ENCODE measurements at places on chromosomes 1 and 21.

DNA sequence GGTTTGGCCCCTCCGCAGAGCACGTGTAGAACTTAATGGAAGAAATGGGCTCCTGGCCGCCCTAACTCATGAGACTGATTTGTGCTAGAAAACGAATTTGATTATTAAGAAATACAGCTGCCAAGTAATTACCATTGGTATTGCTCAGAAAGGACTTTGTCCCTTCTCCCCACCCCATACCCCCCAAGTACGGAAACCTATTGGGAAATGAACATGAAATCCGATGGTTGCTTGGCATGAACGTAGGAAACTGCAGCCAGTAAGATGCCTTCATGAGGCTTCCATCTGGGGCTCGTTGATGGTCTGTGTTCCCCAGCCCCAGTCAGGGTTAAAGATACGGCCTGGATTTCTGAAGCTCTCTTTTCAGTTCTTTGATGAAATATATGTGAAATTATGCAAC lies 21.4 kb downstream of the PER3 start:
- no peak for DNase-seq

GRCh38 chr1:152739841-152740240 lies 18.0 kb upstream of the KPRP start:
- no peak for DNase-seq

DNA sequence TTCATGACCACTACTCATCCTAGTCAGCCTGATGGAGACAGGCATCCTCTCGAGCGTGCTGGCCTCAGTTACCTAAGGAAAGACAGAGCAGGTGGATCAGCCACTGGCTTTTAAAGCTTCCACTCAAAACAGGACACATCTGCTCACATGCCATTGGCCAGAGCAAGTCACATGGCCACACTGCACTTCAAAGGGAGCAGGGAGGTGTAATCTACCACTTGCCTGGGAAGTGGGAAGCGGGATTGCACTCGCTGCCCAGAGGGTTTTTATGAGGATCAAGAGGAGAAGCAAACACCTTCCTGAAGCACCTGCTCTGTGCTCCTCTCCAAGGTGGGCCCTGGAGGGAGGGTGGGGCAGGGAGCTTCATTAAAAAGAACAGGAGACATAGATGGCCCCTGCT lies 108.0 kb downstream of the TAS1R2 start:
- no peak for DNase-seq

- DNase-seq = peak; percentile 74
These were observed 122.8 kb upstream of the USP24 start for GRCh38 chr1:55337801-55338447.

- DNase-seq = no peak
These were observed 8.8 kb downstream of the TMEM222 start for GRCh38 chr1:27330786-27331185.

GRCh38 chr1:34754964-34755637 lies at the start of gene GJB5:
Gene GJB5, plus strand, starts transcription at chr1:34755047. Its CDS starts 2,284 bp downstream, at chr1:34757331.
- DNase-seq = no peak

DNA sequence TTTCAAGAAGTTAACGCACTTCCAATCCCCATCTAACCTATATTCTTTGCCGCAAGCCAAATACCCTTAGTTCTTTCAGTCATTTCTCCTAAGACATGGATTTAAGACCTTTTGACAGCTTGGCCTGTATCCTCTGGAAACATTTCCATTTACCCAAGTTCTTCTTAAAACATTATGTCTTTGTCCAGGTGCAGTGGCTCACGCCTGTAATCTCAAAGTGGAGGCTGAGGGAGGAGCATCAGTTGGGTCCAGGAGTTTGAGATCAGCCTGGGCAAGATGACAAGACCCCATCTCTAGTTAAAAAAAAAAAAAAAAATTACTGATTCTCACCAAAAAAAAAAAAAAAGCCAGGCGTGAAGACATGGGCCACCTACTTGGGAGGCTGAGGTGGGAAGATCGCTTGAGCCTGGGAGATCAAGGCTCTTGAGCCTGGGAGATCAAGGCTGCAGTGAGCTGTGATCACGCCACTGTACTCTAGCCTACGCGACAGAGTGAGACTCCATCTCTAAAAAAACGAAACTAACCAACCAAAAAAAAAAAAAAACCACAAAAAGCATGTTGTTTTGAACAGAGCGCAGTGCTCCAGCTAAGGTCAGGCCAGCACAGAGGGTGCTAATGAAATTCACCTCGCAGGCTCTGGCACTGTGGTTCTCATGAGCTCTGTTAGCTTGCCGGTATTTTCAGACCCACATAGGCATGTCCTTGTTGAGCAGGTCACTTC lies 36.0 kb downstream of the NUAK2 start:
- DNase-seq = peak; percentile 81

DNA sequence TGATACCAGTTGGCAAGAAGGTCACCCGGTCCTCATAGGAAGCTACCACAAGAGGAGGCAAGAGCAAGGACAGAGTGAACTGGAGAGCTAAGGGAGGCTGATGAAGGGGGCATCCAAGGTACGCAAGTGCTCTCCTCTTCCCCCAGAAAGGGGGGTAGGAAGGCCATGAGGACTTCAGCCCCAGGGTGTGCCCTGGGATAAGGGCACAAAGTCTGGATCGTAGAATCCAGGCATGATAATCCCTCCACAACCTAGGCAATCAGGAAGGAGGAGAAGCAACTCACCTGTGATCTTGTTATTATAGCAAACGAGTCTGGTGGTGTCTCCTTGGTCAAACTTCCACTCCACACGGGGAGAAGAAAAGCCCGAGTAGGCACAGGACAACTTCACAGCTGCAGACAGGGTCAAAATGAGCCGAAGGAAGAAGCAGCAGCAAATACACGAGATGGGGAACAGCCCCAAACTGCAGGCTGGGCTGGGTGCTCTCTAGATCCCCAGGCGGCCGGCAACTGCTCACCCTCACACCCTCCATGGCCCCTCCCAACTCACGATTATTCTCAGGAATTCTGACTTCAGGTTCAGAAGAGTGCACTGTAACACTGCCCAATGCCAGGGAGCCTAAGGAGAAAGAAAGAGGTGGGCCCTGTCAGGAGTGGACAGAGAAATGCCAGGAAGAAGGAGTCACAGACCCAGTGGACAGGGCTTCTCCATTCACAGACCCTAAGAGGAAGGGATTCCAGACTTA lies 20.0 kb downstream of the F11R start:
- no peak for DNase-seq

DNA sequence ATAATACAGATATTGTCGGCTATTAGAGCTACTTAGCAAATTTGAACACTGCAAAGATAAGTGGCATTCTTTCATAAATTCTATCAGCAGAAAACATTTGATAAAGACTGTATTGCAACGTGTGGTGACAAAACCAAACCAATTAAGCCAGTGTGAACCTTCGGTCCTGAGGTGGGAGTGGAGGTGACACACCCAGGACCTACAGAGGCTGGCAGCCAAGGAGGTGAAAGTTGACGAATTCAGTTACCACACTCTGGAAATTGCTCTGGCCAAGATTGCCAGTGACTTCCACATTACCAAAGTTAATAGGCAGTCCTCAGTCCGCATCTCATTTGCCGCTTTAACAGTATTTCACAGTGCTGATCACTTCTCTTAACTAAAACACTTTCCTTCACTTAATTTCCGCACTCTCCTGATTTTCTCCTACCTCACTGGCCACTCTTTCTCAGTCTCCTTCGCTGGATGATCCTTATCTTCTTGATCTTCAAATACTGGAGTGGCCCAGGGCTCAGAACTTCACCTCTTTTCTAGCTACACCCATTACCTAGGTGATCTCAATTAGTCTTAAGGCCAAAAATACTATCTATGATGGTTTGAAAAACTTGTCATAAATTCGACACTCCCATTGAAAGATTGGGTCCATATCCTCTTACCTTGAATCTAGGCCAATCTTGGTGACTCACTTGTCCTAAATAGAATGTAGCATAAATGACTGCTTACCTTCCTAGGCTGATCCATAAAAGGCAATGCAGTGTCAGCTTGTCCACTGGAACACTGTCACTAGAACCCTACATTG lies 5.1 kb upstream of the CDC42BPA start:
- no peak for DNase-seq

GRCh38 chr1:220680085-220680687 lies 10.0 kb upstream of the C1orf115 start:
- DNase-seq = peak; percentile 34

DNA sequence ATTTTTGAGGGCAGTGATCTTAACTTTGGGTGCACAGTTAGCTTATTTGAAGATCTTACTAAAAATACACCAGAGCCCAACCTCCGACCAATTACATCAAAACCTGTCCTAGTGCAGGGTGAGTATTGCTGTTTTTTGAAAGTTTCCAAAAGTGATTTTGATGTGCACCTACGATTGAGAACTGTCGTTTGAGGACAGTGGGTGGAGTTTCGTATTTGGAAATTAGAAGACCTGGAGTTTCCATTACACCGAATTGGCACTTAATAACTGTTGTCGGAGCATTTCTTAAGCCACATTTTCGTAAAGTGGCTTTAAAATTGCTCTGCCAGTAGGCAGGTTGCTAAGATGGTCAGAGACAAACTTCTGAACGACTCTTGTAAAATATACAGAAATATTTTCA lies 1.1 kb downstream of the SOD1 start:
- no peak for DNase-seq

DNA sequence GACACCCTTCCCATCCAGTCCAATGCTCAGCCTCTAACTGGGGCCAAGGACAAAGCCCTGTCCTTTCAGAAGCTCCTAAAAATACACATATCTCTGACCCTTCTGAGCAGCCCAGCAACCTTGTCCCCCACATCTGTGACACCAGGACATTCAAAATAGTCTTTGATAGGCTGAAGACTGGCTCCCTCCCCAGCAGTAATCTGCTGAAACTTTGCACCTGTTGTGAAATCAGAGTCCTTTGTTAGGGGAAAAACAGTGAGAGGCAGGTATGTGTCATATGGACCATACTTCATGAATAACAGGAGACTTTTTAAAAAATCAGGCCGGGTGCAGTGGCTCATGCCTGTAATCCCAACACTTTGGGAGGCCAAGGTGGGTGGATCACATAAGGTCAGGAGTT lies 82.4 kb upstream of the VAMP3 start:
- no peak for DNase-seq

DNA sequence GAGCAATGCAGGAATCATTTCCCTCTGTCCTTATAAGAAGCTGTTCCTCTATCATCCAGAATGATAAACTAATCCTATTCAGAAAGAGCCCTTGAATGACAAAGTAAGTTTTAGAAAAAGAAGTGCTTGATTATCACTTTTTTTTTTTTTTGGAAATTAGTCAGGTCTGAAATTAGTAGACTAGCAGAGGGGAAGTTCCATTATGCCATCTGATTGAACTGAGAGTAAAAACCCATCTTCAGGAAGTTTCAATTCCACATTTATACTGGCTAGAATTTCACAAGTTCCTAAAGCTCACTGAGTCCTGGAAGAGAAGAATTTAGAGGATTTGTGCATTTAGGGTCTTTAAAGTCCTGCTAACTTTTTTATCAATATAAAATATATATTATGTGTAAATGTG lies 128.8 kb upstream of the COA6 start:
- no peak for DNase-seq

- no peak for DNase-seq
These were observed 72.7 kb downstream of the RPE65 start for GRCh38 chr1:68377098-68377497.

GRCh38 chr1:88247666-88248065 lies 436.4 kb upstream of the PKN2 start:
- DNase-seq = no peak

- DNase-seq = no peak
These were observed 59.3 kb downstream of the EYA3 start for GRCh38 chr1:28028873-28029654.

DNA sequence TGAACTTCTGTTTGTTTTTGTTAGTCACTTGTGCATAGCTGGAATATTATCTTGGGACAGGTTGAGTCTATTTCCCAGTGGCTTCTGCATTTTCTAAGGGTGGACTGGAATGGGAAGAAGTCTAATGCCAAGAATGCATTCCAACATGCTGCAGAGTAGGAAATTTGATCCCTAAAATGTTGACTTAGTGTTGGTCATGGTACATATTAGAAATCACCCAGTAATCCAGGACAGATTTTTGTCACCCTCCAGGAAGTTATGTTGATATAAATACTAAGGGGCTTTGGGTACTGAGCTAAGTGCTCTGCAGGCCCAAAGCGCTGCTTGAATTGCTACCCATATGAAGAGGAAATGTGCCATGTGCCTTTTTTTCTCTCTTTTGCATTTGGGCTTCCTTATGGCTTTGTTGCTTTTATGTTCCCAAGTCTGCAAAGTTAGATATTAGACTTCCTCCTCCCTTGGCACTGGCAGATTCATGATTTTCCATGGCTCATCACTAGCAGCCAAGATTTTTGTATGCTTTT lies 10.0 kb downstream of the ARID1A start:
- DNase-seq = peak; percentile 91

Measured in M059J (cell line).